GM23338 (cell line): ENCODE measurements at places on chromosomes 5 and 9. TPM values are rescaled to one million over a fixed set of nuclear protein-coding genes. Genes with fewer than 3 reads are reported as not detected.
A peak's percentile ranks its signal among the peaks of the same experiment; 100 is the strongest.

Gene LCN1
- not detected in 2 replicates for total RNA-seq

- H3K27me3 ChIP-seq, result no peaks in the 10 kb centered on the region
- no peaks in the 10 kb centered on the region for H3K4me1 ChIP-seq
- no peak overlapping the region for H3K27ac ChIP-seq
- peaks cover 50% of the 10 kb centered on the region for H3K36me3 ChIP-seq
These were observed 75.2 kb upstream of the CTSL start for GRCh38 chr9:87650611-87651295.

GRCh38 chr5:155416765-155417164, 403.2 kb downstream of the KIF4B start:
- H3K4me1 ChIP-seq, result no peaks in the 10 kb centered on the region
- no peak overlapping the region for H3K27ac ChIP-seq

DNA sequence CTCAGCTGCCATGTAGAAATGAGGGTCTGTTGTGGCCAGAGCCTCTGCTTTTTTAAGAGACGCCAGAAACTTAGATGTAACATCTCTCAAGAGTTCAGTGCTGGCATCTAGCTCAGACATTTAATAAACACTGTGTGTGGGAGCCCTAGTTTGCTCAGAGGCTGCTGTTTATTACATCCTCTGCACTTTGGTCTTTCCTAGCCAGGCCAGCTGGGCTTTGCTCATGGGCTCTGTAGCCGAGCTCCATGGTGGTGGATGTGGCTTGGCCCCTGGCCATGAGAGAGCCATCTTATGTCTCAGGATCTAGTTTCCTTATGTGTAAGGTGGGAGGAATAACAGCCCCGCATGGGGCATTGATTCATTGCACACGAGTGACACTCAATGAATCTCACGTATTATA, 30.0 kb downstream of the ARHGEF37 start:
- H3K4me1 ChIP-seq, result no peaks in the 10 kb centered on the region
- H3K4me3 ChIP-seq, result no peak overlapping the region
- DNase-seq, result no peak
- H3K27me3 ChIP-seq, result no peaks in the 10 kb centered on the region
- H3K36me3 ChIP-seq, result no peaks in the 10 kb centered on the region
- no peak overlapping the region for H3K27ac ChIP-seq

- peaks cover 7% of the 10 kb centered on the region for H3K4me1 ChIP-seq
- peak; percentile 51 for DNase-seq
- peak overlapping the region; percentile 82; the same call in 1 of the 2 replicates for H3K27ac ChIP-seq
- peak overlapping the region; percentile 78 for H3K4me3 ChIP-seq
- no peaks in the 10 kb centered on the region for H3K36me3 ChIP-seq
- peaks cover 17% of the 10 kb centered on the region for H3K27me3 ChIP-seq
These were observed 455 bp upstream of the SMIM3 start for GRCh38 chr5:150778088-150778516.

- peaks cover 37% of the 10 kb centered on the region for H3K4me1 ChIP-seq
- no peak overlapping the region for H3K27ac ChIP-seq
- H3K4me3 ChIP-seq, result no peak overlapping the region
- H3K27me3 ChIP-seq, result no peaks in the 10 kb centered on the region
- H3K36me3 ChIP-seq, result no peaks in the 10 kb centered on the region
- no peak for DNase-seq
These were observed 49.1 kb downstream of the BNC2 start for GRCh38 chr9:16821344-16821743.

DNA sequence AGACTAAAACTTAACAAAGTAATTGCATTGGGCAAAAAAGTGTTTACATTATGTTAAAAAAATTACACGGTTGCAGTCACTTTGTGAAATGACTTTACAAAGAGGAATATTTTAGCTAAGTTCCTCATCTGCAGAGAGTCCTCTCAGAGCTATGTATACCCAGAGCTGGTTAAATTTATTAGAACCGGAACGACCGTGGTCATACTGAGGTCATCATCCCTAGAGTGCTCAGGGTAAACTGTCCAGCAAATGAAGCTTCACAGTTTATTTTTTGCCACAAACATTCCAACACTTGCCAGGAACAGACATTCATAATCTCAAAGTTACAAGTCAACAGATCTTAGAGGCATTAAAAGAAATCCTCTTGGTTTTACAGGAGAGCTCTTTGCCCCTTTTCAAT, 897 bp downstream of the ROPN1L start:
- H3K36me3 ChIP-seq, result no peaks in the 10 kb centered on the region
- no peak for DNase-seq
- H3K27me3 ChIP-seq, result peaks cover 20% of the 10 kb centered on the region
- H3K4me3 ChIP-seq, result peak overlapping the region; percentile 85

DNA sequence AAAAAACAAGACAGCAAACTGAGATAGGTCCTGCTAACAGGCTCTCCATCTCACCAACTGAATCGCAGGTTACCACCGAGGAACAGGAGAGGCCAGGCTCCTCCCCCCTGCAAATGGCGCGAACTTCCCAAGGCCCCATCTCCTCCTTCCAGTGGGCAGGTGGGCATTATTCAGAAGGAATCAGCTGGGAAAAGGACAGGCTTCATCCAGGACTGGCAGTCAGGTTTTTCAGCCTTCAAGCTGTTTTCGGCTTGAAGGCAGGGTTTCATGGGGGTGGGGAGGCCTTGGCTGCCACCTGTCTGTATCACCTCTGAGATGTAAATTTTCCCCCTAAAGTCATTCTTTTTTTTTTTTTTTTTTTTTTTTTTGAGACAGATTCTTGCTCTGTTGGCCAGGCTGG, 79.4 kb downstream of the SFXN1 start:
- DNase-seq, result peak; percentile 50
- H3K27ac ChIP-seq, result peak overlapping the region; percentile 75
- H3K4me1 ChIP-seq, result peaks cover 43% of the 10 kb centered on the region
- H3K4me3 ChIP-seq, result no peak overlapping the region

DNA sequence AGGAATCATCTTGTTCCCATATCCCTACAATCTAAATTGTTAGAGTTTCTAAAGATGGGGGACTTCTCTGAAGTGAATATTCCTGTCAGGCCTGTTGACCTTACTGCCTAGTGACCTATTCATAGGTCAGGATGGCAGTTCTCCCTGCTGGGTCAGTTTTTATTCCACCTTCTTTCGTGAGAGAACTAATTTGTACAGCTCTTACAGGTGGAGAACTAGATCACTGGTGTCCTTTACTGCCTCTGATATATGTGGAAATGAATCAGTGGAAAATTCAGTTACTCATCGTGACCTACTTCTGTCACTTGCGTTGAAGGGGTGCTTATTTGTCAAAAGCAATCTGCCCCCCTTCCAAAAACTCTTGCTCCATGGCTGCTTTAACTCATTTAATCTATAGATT, 164.9 kb downstream of the CD180 start:
- no peak for DNase-seq
- H3K27ac ChIP-seq, result no peak overlapping the region
- H3K4me3 ChIP-seq, result no peak overlapping the region
- peaks cover 15% of the 10 kb centered on the region for H3K4me1 ChIP-seq

GRCh38 chr9:133562611-133563290, 28.2 kb downstream of the ADAMTSL2 start:
- H3K36me3 ChIP-seq, result no peaks in the 10 kb centered on the region
- DNase-seq, result no peak
- H3K27me3 ChIP-seq, result no peaks in the 10 kb centered on the region
- H3K27ac ChIP-seq, result no peak overlapping the region

- no peaks in the 10 kb centered on the region for H3K27me3 ChIP-seq
- H3K36me3 ChIP-seq, result no peaks in the 10 kb centered on the region
- DNase-seq, result peak; percentile 82
- no peak overlapping the region for H3K4me3 ChIP-seq
These were observed 8.9 kb downstream of the CXCL14 start for GRCh38 chr5:135569755-135570452.
